Memory B cell (primary cell): ENCODE measurements at places on chromosomes 5 and 9.

- DNase-seq, result no peak
- H3K27ac ChIP-seq, result no peak overlapping the region
- H3K4me3 ChIP-seq, result no peak overlapping the region
Observed at GRCh38 chr5:170836226-170836625, 25.6 kb upstream of the RANBP17 start.

- no peak overlapping the region for H3K4me3 ChIP-seq
- no peaks in the 10 kb centered on the region for H3K4me1 ChIP-seq
- no peaks in the 10 kb centered on the region for H3K36me3 ChIP-seq
- H3K27ac ChIP-seq, result no peak overlapping the region
Observed at GRCh38 chr5:4204276-4205141, 608.9 kb downstream of the IRX1 start.

- H3K4me1 ChIP-seq, result peaks cover 9% of the 10 kb centered on the region
- H3K27ac ChIP-seq, result no peak overlapping the region
- H3K4me3 ChIP-seq, result no peak overlapping the region
- no peak for DNase-seq
- H3K36me3 ChIP-seq, result no peaks in the 10 kb centered on the region
Observed at GRCh38 chr5:58965677-58966414, 383.0 kb downstream of the RAB3C start.

DNA sequence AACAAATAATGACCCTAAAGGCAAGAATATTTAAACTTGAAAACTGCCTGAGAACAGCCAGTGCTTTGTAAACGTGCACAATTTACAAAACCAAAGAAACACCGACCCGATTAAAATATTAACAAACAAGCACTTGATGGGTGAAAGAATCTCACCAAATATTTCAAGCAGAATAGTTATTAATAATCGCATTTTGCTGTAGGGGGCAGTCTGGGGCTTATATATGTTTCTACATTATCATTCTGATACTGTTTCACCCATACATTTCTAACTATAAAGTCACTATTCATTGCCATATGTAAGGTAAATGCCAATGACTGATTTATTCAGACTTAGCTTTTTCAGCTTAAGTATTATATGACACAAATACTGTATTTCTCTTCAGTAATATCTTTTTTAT, 37.7 kb downstream of the UBAP2 start:
- H3K36me3 ChIP-seq, result peaks cover 10% of the 10 kb centered on the region
- H3K4me1 ChIP-seq, result no peaks in the 10 kb centered on the region
- no peak overlapping the region for H3K27ac ChIP-seq
- DNase-seq, result peak; percentile 20
- no peak overlapping the region for H3K4me3 ChIP-seq

GRCh38 chr5:128084228-128085167, 932 bp downstream of the SLC12A2 start:
- no peaks in the 10 kb centered on the region for H3K27me3 ChIP-seq
- peak; percentile 44 for DNase-seq
- H3K4me3 ChIP-seq, result peak overlapping the region; percentile 90
- peak overlapping the region; percentile 83 for H3K27ac ChIP-seq
- H3K36me3 ChIP-seq, result peaks cover 8% of the 10 kb centered on the region
- peaks cover 36% of the 10 kb centered on the region for H3K4me1 ChIP-seq

DNA sequence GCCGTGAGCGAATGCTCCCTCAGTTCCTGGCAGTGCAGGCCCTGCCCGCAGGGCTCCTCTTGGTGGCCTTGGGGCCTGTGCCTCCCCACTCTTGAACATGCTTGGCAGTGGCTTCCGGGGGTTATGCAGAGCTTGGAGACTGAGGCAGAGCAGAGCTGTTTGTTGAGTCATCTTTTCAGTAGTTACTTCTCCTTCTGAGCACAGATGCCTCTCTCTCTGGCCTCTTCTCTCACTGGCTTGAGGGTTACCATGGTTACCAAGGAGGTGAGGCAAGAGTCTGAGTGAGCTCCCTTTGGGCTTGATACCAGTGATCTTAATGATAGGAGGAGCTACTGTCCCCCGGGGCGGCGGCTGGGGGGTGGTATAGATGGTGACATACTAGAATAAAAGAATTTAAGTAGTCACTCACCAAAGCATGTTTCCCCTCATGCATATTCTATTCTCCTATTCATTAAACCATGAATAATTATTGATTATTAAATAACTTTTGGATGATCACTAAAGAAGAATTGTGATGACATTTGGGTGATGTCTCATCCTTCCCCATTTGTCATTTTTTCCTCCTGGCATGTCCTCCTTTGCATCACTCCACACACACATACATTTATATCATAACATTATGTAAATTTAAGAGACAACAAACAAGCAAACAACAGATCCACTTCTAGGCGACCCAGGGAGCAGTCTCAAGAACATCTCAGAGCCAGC, 111.1 kb downstream of the ARHGAP26 start:
- peaks cover 2% of the 10 kb centered on the region for H3K4me1 ChIP-seq
- no peak for DNase-seq
- H3K27me3 ChIP-seq, result no peaks in the 10 kb centered on the region
- no peak overlapping the region for H3K27ac ChIP-seq
- H3K4me3 ChIP-seq, result no peak overlapping the region

GRCh38 chr5:108763222-108763916, 15.7 kb downstream of the FER start:
- H3K27ac ChIP-seq, result no peak overlapping the region
- H3K4me1 ChIP-seq, result peaks cover 16% of the 10 kb centered on the region
- peaks cover 7% of the 10 kb centered on the region for H3K36me3 ChIP-seq
- H3K27me3 ChIP-seq, result no peaks in the 10 kb centered on the region

DNA sequence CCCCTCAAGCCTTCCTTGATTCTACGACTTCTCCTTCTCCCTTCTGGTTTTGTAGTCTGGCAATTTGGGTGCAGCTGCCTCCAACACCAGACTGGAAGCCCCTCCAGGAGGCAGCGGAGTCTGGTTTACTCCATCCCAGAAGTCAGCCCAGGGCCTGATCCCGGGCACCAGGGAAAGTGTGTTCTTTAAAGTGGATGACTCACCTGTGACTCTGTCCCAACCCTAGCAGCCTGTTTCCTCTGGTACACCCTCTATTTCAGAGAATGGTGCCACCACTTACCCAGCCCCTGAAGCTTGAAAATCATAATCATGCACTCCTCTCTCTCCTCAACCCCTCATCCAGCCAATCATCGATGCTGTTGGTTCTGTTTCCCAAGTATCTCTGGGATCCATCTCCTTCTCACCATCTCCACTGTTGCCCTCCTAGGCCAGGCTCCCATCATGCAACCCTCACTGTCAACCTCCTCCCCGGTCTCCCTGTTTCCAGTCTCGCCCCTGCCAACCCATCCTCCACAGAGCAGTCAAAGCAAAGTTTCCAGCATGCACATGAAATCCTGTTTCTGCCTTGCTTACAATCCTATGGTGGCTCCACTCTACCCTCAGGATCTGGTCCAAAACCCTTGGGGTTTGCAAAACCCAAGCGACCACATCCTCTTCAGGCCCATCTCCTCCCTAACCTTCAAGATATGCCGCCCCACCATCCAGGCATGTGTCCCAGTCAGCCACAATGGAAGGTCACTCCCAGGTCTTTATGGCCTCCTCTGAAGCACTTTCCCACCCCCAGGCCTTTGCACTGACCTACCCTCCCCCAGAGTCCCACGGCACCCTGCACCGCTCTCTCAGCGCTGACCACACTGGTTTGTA, 10.5 kb downstream of the LHX6 start:
- no peak for DNase-seq
- H3K4me3 ChIP-seq, result peak overlapping the region; percentile 13
- peaks cover 50% of the 10 kb centered on the region for H3K27me3 ChIP-seq
- no peak overlapping the region for H3K27ac ChIP-seq

DNA sequence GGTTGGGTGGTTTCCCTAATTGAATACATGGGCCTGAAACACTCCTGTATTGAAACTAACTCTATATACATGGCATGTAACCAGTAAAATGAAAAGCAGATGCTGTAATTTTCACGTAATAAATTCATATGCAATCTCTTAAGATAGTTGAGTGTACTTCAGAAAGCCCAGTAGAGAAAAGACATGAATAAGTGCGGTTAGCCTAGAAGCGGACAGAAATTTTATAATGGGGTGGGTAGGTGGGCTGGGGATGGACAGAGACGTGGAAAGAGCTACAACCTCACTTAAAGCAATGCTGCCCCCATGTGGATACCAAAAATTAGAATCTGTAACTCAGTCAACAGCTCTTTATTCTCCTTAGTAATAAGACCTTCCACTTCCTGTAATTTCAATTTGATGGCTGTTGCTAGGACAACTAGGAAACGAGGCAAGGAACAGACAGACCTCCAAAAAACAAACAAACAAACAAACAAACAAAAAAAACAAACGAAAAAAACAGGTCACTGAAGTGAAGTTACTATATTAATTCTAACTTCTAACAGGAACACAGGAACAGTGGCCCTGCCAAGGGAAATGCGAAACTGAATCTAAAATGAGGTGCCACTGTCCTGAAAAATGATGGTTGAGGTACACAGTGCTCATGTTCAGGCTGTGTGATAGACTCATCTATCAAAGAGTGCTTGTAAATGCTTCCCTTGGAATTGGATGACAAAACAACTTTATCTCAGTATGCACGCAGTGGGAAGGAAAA, 103.4 kb upstream of the GNA14 start:
- peaks cover 3% of the 10 kb centered on the region for H3K27me3 ChIP-seq
- H3K4me3 ChIP-seq, result no peak overlapping the region
- no peak for DNase-seq
- no peaks in the 10 kb centered on the region for H3K4me1 ChIP-seq

- DNase-seq, result no peak
- no peak overlapping the region for H3K4me3 ChIP-seq
- H3K36me3 ChIP-seq, result no peaks in the 10 kb centered on the region
Observed at GRCh38 chr5:56323505-56323904, 90.4 kb upstream of the ANKRD55 start.

DNA sequence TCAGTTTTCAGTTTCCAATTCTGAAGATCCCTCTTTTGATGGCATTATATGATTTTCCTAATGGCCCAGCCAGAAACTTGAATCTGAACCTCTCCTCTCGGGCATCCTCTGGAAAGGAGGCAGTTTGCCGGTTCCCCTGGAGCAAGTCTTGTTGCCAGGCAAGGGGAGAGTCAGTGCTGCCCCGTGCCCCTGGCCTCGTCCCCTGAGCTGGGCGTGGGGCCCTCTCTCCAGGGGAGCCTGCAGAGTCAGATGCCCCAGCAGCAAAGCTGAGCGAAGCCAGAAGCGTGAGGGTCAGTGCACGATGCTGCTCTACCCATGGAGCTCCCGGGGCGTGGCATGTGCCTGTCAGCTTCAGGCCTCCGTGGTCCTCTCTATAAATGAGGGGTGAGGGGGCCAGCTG, 14.0 kb downstream of the OLFM1 start:
- no peaks in the 10 kb centered on the region for H3K4me1 ChIP-seq
- no peak for DNase-seq
- no peak overlapping the region for H3K4me3 ChIP-seq
- H3K36me3 ChIP-seq, result no peaks in the 10 kb centered on the region

GRCh38 chr5:92525131-92525530, 1055.9 kb downstream of the NR2F1-AS1 start:
- DNase-seq, result no peak
- H3K27ac ChIP-seq, result no peak overlapping the region
- no peaks in the 10 kb centered on the region for H3K36me3 ChIP-seq
- no peak overlapping the region for H3K4me3 ChIP-seq
